Activated T-helper 1 cell treated with anti-CD3 and anti-CD28 coated beads, Interleukin-2, amount 50 U/mL, for 16 hours (primary cell): ENCODE measurements at places on chromosomes 2 and 18.
A peak's percentile ranks its signal among the peaks of the same experiment; 100 is the strongest.

DNA sequence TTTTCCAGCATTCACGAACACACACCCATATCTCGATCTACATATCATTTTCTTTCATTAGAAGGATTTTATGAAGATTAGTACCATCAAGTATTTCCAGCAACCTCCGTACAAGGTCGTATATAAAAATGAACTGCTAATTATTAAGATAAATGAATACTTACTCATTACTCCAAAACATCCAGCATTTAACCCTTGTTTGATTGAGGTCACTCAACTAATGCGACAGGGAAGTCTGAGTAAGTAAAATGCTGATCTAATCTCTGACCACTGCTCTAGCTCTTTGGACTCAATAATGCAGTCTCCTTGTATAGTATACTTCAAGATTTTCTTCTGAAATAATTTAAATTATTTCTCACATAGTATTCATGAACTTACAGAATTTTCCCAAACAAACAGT lies 2.0 kb downstream of the ABHD3 start:
- DNase-seq = no peak

DNA sequence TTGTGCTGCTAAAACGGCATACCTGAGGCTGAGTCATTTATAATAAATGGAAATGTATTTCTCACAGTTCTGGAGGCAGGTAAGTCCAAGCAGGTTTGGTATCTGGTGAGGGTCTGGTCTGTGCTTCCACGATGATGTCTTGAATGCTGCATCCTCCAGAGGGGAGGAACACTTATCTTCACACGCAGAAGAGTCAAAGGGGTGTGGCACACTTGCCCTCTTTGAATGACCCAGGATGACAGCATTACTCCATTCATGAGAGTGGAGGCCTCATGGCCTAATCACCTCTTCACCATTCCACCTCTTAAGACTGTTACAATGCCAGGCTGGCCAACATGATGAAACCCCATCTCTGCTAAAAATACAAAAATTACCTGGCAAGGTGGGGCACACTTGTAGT lies 61.0 kb downstream of the NCAPH start:
- DNase-seq = no peak

DNA sequence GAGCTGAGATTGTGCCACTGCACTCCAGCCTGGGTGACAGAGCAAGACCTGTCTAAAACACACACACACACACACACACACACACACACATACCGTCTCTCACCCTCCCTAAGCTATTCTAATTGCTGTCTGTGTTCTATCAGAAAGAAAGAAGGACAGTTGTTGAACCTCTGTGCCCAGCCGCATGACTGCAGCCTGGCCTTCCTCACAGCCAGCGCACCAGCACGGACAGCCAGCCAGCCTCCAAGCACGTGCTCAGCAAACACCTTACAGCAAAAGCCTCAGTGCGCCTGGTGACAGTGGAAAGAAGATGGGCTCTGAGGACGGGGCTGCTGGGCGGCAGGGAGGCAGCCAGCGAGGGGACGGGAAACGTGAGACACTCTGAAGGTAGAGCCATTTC lies 58.0 kb downstream of the ZNF516 start:
- no peak for DNase-seq

DNA sequence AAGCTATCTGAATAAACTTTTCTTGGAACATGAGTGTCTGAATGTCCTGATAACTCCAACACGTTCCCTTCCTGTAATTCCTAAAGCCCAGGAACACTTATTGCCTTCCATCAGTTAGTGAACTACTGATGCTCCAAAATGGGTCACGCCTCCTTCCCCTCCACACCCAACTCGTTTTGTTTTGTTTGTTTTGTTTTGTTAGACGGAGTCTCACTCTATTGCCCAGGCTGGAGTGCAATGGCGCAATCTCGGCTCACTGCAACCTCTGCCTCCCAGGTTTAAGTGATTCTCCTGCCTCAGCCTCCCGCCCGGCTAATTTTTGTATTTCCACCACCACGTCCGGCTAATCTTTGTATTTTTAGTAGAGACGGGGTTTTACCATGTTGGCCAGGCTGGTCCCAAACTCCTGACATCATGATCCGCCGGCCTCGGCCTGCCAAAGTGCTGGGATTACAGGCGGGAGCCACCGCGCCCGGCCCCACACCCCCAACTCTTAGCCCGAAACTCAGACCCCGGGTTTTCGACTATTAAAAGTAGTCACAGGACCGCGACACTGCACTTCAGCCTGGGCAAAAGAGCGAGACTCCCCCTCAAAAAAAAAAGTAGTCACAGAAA lies 774 bp downstream of the IER3IP1 start:
- DNase-seq = no peak

- no peak for DNase-seq
These were observed 86.8 kb downstream of the METTL8 start for GRCh38 chr2:171346723-171347557.

DNA sequence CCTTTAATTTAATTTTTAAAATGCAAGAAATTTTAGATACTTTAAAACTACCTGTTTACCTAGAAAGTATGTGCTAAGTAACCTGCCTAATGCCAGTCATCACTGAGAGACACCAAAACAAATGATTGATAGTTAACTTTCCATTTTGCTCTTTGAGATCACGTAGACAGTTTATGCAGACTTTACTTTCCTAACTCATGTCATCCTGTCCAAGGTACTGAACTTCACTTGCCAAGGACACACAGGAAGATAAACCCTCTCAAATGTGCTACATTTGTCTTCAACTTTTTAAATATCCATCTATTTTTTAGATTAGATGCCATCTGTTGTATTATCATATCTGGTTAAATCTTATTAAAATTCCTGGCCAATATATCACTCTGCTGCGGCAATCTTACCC lies 20.1 kb upstream of the SCN1A start:
- no peak for DNase-seq

DNA sequence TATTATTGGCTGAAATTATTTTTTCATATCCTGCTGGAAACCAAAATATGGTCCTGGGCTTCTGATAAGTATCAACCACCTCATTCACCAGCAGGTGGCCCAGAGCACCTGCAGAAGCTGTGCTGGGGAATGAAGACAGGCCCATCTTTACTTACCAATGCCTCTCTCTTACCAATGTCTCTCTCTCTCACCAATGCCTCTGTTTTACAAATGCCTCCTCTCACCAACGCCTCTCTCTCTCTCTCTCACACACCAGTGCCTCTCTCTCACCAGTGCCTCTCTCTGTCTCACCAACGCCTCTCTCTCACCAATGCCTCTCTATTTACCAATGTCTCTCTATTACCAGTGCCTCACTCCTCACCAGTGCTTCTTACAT lies 2.3 kb upstream of the MAL start:
- DNase-seq = peak; percentile 34

- DNase-seq = no peak
These were observed 18.0 kb downstream of the PTPN18 start for GRCh38 chr2:130373808-130374365.

GRCh38 chr18:64017870-64018269 lies 48.0 kb downstream of the SERPINB8 start:
- DNase-seq = no peak

- no peak for DNase-seq
These were observed 41.1 kb downstream of the FEZ2 start for GRCh38 chr2:36556842-36557241.

GRCh38 chr2:176261136-176261535 lies 8.1 kb upstream of the MTX2 start:
- no peak for DNase-seq

DNA sequence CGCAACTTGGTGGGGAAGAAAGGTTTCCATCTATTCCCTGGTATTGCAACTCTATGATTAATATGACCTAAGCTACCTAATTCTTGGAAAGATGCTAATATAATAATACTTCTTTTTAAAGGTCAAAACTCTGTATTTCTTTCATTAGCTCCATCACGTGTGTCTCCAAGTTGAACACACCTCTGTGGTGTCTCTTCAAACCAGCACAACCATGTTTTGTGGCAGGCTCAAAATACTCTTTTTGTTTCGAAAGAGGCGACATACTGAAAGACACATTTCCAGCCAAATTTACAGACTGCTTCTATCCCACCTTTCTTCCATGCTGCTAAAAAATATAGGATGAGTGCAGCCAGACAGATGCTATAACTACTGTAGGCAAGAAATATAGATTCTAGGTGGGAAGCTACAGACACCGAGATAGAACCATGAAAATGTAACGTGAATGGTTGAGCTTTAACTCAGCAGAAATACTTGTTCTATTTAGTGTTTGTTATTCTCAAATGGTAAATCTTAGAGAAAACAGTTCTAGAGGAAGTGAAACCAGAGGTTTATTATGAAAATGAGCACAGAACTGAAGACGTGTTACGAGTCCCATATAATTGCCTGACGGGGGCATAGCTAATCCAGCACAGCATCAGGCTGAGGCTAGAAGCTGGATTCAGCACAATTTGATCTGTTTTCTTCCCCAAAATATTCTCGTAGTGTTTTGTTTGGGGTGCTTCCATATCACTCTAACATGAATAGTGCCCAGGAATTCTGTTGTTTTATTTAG lies 991.5 kb upstream of the FANCL start:
- DNase-seq = no peak

DNA sequence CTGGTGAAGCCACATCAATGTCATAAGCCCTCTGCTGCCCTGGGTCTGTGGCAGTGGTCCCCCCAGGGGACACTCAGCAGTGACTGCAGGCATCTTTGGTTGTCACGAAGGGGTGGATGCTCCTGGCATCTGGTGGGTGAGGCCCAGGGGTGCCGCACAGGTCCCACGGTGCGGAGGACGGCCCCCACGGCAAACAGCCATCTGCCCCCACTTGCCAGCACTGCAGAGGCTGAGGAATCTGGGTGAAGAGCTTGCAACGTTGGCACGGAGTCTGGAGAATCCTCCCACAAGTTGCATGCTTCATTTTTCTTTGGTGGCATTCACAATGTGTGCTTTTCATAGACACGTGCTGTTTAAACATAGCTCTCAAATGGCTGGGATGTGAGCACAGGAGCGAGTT lies 105.1 kb upstream of the PXDN start:
- no peak for DNase-seq

DNA sequence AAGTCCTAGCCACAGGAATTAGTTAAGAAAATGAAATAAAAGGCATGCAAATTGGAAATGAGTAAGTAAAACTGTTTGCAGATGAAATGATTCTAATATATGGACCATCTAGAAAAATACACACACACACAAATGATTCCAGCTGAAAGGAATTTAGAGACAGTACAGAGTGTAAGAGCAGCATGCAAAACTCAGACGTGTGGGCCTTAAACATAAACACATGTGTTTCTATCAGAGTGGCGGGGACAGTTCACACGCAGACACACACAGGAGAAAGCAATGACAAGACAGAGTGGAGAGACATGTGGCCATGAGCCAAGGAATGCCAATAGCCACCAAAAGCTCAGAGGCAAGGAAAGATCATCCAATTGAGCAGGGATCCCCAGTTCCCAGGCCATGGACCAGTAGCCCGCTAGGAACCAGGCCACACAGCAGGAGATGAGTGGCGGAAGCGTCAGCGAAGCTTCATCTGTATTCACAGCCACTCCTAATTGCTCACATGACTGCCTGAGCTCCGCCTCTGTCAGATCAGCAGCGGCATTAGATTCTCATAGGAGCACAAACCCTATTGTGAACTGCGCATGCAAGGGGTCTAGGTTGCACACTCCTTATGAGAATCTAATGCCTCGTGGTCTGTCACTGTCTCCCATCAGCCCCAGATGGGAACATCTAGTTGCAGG lies 155.4 kb downstream of the ARL4C start:
- no peak for DNase-seq

GRCh38 chr2:235898766-235899165 lies 269.4 kb downstream of the GBX2 start:
- no peak for DNase-seq

GRCh38 chr2:202529389-202529788 lies 105.4 kb upstream of the FAM117B start:
- DNase-seq = no peak

- DNase-seq = no peak
These were observed 4.4 kb downstream of the RAMP1 start for GRCh38 chr2:237863689-237864443.

DNA sequence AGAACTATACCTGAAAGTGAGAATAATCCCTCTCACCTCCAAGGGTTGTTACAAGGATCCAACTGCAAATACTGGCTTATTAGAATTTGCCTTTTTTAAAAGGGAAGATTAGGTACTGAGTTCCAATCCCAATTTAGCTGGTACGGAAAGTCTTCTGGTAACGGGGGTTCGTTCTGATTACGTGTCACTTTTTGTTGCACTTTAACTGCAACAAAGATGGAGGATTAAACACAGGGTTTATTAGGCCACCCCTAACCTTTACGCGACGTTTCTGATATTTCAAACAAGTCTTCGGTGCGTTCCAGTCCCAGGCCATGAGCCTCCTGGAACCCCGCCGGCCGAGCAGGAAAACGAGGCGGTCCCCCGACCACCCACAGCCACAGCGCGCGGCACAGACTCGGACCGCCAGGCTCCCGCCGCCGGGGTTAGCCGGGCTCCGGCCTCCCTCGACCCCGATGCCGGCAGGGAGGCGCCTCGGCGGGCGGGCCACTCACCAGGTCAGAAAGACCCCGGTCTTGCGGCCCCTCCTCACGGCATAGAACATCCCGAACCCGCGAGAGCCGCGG lies 411 bp downstream of the RNASEH1 start:
- DNase-seq = no peak

- no peak for DNase-seq
These were observed 306.1 kb upstream of the CYRIA start for GRCh38 chr2:16971722-16972234.

- no peak for DNase-seq
These were observed at the start of gene DCC for GRCh38 chr18:52339891-52340371. DCC (plus strand) TSS chr18:52340197; CDS start chr18:52340788, 591 bp downstream.

DNA sequence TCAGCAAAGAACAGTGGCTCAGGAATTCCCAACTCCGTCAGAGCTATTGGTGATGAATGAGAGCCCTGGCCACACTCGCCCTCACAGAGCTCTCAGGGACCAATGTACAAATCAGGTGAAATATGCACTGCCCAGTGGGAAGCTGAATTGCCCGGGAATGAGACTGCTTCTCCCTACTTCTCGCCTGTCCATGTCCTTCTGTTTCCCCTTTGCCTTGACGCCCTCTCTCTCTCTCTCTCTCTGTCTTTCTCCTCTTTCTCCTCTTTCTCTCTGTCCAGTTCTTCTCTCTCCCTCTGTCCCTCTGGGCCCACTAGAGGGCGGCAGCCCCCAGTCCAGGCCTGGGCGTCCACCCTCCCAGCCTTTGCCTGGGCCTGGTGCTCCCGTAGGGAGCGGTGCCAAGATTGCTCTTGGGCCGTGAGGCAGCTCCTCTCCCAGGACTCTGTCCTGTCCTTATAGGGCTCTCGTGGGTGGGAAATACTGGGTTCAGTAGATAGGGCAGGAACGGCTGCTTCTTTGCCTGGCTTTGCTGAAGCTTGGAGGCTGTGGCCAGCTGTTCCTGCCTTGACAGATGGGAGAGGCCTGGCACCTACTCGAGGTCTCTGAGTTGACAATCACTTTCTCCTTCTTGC lies 28.4 kb upstream of the PUM2 start:
- no peak for DNase-seq
